ENCODE measurements at places on chromosomes 6 and 20.

DNA sequence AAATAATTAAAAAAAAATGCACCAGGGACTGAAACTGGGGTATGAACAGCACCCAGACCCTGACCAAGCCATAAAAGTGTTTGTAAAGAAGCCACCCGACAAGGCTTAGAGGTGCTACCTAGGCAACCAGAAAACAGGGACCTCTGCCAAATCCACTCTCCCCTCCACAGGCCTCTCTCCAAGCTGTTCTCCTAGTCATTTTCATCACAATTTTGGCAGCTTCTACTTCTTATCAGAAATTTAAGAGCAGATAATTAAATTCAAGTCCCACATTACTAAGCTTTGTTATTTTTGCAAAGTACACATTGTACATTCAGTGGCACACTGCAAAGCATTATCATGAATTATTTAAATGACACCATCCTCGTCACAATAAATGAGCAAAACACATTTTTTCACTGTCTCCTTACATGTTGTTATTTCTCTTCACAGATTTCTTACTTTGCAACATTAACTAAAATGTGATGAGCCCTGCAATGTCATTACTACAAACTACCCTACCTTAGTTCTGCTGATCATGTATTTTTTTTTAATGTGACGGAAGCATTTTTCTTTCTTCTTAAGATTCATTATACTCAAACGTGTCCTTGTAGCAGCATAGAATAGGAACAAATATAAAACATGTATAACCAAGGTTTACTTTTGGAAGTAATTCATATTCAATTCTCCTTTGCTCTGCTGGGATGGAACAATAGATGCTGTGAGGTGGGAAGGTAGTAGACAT is 38.1 kb downstream of the ECT2L start:
- no peak for DNase-seq

DNA sequence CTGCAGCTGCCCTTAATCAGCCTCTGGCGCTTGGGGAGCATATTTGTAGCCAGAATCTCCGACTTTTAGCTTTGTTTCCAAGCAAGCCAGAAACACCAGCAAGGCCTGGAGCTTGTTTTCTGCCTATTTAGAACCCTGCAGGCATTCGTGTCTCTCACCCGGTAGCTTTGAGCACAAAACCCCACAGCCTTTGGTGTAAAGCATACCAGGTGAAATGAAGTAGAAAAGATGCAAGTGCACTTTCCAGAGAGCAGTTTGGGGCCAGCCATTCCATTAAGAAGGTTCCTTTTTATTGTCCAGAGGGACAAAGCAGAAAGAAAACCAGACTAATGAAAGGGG is 736 bp downstream of the FAM217B start:
- DNase-seq, result no peak

DNA sequence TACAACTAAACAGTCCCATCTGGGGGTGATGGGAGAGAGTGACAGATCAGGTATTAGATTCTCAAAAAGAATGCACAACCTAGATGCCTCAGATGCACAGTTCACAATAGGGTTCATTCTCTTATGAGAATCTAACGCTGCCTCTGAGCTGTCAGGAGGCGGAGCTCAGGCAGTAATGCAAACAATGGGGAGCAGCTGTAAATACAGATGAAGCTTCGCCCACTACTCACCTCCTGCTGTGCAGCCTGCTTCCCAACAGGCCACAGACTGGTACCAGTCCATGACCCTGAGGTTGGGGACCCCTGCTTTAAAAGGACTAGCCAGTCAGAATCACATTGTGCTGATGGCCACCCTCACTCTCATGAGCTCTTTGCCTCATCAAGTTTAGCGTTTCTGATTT is 247.0 kb upstream of the KCNQ5 start:
- no peak for DNase-seq

DNA sequence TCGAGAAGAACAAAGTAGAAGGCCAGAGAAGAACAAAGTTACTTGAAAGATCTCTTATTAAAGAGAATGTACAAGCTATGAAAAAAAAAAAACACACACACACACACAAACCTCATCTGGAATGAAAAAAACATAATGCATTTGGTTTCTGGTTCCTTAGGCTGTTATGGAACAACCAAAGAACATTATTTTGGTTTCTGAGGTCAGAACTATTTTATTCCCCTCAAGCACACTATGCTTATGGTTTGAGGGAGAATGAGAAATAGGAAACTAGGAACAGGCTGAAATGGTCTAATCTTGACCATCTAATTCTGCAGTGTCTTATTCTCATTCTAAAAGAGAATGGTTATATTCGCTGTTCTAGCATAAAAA is 8.8 kb downstream of the PRDM1 start:
- no peak for DNase-seq

DNA sequence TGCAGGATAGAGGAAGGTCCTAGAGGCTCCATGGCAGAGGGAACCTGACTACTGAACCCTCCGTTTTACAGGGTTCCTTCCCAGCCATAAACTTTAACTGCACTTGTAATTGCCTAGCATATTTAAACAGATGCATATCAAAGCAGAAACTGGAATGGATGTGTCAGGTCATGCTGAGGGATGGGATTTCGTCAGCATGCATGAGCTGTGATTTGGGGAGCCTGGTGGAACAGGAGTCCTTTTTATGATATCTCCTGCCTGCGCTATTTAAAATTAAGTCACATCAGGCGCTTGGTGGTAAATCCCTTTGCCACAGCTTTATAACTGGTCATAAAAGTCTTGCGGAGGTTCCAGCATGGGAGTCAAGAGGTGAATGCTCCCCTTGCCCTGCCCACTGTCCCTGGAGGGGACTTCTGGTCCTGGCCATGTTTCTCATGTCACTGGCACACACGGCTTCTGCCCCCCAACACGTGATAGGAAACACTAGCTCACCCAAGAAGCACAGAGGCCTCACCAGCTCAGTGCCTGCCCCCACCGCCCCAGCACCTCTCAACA is 26.0 kb upstream of the PCMTD2 start:
- DNase-seq, result no peak

GRCh38 chr6:169571123-169571962 is 130.5 kb downstream of the WDR27 start:
- no peak for DNase-seq

DNA sequence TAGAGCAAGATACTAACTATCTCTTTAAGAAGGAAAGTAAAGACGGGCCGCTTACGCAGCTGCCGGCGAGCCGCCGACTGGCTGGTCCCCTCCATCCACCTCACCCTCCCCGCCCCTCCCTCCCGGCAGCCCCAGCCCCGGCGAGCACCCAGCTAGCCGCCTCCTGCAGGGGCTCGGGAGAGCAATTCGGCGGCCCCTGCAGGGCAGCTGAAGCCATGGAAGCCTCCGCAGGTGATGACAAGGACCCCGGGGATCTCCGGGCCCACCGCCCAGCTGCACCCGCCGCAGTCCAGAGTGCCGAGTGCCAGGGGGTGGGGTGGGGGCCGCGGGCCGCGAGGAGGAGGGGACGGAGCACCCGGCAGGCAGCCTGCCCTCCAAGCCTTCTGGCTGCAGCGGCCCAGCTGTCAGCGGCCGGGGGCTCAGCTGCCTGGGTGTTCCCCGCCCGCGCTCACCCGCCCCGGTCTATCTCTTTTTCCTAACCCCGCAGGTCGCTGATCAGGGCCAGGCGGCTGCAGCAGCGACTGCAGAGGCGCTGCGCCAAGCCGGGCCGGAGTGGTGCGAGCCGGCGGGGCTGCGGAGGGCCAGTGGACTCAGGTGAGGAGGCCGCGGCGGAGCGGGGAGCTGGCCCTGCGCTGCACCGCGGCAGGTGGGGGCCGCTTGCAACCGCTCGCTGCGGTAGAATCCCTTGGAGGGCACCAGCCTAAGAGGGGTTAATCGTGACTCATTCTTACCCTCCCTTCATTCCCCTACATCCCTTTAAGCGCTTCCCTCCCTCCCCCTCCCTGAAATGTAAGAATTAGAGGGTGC is at the start of gene SNPH:
Gene SNPH (plus strand): TSS at position 128 of the 807 bp plus-strand sequence. CDS start 29,946 bp downstream, outside the sequence.
- DNase-seq, result peak; percentile 73

DNA sequence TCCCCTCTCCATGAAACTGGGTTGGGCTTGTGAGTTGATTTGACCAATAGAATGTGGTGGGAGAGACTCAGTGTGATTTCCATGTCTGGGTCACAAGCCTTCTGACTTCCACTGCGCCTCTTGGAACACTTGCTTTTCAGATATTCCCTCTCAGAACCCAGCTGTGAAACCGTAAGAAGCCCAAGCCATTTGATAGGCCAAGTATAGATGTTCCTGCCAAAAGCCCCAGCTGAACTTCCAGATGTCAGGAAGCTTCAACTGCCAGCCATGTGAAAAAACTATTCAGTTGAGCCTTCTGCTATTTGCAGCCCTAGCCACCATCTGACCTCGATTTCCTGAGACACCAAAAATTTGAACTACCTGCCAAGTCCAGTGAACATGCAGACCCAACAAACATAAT is 387.8 kb upstream of the GJE1 start:
- no peak for DNase-seq

DNA sequence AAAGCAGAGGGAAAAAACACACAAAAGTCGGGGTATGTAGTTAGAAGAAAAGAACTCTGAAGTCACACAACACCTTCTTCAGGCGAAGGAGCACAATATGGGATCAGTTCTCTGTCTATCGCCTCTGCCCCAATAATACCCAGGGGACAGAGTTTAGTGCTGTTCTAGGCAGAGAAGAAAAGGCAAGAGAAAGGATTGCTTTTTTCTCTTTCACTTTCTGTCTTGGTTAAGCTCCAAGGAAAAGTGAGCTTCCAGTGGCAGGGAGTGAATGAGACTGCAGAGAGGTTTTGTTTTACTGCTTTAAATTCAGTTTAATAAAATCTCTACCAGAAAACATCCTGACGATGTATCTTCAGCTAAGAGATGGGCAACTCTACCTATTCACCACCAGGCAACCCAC is 86.6 kb upstream of the STXBP5 start:
- DNase-seq, result no peak

- no peak for DNase-seq
Observed at GRCh38 chr6:46583081-46583480, 69.5 kb downstream of the CYP39A1 start.

- DNase-seq, result no peak
Observed at GRCh38 chr20:4041748-4042411, 26.5 kb upstream of the RNF24 start.

DNA sequence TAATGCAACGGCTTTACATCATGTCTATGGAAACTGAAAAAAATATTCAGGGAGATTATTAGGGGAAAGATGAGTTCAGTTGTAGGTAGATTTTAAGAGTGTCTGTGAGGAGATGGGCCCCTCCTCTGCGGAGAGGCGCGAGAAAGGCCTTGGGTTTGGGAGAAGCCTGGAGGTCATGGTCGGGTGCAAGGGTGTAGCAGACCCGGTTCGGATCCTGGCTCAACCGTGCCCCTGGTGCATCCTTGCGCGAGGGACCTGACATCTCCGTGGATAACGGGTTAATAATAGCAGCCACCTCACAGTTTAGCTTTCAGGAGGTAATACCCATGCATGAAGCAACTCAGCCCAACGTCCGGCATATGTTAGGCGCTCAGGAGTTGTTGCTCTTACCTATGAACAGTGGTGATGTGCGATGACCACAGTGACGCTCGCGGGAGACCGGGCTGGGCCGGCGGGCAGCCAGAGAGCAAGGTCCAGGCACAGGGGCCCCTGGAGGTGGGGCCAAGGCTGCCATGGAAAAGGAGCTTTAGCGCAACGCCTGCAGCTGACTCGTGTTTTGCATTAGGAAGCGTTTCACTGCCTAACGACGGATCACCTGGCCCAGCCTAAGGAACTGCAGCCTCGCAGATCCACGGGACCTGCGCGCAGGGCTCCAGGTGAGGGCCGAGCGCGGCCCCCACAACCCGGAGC is 146.4 kb upstream of the ARID1B start:
- DNase-seq, result no peak

GRCh38 chr6:89033461-89033860 is 47.1 kb upstream of the PNRC1 start:
- no peak for DNase-seq

GRCh38 chr20:63782051-63782471 is 42.5 kb downstream of the SLC2A4RG start:
- DNase-seq, result peak; percentile 69

DNA sequence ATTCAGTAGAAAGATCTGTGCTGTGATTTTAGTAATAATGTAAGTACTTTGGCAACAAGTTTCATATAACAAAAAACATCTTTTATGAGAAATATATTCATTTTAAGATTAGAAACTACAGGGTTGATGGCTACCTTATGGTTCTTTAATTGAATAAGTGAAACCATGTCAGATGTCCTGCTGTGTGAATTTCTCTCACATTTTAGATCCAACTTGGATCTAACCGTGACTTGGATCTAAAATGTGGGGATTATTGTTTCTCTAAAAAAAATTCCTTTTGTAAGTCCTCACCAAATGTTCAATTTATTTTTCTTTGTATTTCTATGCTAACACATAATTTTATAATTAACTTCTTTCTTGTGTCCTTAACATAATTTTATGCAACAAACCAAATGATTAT is 30.4 kb downstream of the ZC2HC1B start:
- DNase-seq, result no peak

- DNase-seq, result no peak
Observed at GRCh38 chr20:56788671-56789610, 159.8 kb downstream of the TFAP2C start.

- no peak for DNase-seq
Observed at GRCh38 chr6:108677357-108677756, 116.6 kb downstream of the FOXO3 start.

DNA sequence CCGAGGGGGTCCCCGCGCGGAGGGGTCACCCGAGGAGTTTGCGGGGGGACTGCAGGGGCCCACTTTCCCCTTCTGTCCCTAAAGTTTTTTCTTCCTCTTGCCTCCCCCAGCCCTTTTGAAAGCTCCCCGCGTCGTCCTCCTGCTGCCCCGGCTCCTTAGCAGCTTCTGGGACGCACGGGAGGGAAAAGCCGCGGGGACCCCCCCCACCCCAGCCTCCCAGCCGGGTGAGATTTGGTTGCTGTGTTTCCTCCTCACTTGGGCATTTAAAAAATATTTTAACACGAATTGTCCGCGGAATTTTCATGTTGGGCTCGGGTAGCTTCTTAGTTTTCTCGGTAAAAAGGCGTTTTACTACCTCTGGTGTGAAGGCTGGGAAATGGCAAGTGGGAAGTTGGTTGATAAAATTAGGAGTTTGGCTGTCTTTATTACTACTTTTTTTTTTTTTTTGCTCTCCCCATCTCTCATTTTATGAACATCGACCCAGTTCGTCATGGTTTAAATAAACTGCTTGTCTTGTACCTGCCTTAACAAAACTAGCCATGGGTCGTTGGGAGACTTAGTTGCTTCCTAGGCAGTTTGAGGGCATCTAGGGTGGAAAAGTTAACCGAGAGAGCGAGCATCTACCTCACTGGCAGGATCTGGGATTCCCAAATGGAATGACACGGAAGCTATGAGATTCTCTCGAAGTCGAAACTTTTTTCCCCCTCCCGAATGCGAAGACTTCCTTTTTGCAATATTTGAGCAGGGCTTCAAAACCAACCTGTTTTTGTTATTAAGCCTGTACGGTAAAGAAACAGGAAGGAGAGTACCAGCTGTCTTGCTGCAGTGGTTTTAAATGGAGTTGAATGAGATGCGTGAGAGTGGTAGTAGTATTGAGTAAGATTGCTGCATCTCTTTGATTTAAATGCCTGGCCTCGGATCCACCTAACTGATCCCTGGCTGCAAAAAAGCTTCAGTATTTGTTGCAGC is 868 bp downstream of the NCOA3 start:
- DNase-seq, result no peak

- DNase-seq, result no peak
Observed at GRCh38 chr6:88493717-88494116, 327.6 kb upstream of the CNR1 start.

- no peak for DNase-seq
Observed at GRCh38 chr20:51021067-51022025, 1.6 kb downstream of the KCNG1 start.

Measured in activated T-cell treated with anti-CD3 and anti-CD28 coated beads, Interleukin-2, amount 50 U/mL, for 1 hour (primary cell).